HTR-8/SVneo (cell line): ENCODE measurements at places on chromosomes 16 and 17.

DNA sequence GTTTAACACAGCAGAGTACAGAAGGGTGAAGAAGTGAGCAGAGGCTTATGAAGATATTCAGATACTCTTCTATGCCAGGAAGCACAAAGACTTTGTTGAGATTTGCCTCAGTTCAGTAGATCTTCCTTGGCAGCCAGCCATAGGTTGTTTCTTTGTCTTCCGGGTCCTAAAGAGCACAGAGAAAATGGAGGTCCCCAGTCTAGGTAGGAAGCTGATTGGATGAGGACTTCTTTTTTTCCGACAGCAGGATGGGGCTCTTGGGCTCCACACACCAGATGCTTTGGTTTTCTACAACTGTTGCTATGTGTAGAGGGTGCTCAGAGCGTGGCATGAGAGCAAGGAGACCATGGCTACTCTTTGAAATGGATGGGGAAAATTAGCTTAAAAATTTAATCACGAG lies 8.3 kb upstream of the CDC6 start:
- DNase-seq, result no peak

DNA sequence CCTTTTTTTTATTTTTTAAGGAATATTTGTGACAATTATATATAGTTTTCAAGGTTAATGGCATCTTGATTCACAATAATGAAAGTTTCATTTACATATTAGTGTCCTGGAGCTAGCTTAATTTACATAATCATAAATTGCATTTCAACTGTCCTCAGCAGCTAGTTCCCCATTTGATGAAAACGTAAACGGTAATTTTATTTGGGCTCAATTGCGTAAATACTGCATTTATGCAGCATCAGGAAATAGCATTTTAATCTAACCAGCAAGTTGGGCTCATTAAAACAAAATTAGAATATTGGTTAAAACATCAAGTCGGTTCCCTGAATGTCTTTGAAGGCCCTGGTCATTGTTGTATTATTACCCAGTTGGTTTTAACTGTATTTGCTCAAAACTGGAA lies 136.8 kb upstream of the CDH5 start:
- DNase-seq, result no peak

DNA sequence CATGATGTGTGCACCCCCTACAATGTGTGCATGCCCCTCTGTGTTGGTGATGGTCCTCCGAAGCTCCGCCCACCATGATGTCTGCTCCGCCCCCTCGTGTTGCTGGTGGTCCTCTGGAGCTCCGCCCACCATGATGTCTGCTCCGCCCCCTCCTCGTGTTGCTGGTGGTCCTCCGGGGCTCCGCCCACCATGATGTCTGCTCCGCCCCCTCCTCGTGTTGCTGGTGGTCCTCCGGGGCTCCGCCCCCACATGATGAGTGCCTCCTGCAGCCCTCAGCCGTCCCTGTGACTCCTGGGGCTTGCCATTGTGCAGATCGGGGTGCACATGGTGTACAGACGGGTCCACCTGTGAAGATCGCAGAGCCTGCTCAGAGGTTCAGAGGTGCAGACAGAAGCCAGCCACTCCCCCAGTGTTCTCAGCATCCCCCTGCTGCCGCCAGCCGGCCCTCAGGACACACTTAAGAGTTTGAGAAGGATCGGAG lies 129.1 kb upstream of the CHMP6 start:
- no peak for DNase-seq

- no peak for DNase-seq
Observed at GRCh38 chr17:55482591-55483389, 28.5 kb downstream of the SMIM36 start.

- DNase-seq, result no peak
Observed at GRCh38 chr17:4959261-4959965, 8.2 kb downstream of the SPAG7 start.

- DNase-seq, result no peak
Observed at GRCh38 chr16:49608779-49609178, 235.2 kb downstream of the C16orf78 start.
